ENCODE measurements at places on chromosomes 1 and 21.
A peak's percentile ranks its signal among the peaks of the same experiment; 100 is the strongest.

- no peak for ATAC-seq
Measured at GRCh38 chr1:29555043-29555620, 318.8 kb downstream of the PTPRU start.

DNA sequence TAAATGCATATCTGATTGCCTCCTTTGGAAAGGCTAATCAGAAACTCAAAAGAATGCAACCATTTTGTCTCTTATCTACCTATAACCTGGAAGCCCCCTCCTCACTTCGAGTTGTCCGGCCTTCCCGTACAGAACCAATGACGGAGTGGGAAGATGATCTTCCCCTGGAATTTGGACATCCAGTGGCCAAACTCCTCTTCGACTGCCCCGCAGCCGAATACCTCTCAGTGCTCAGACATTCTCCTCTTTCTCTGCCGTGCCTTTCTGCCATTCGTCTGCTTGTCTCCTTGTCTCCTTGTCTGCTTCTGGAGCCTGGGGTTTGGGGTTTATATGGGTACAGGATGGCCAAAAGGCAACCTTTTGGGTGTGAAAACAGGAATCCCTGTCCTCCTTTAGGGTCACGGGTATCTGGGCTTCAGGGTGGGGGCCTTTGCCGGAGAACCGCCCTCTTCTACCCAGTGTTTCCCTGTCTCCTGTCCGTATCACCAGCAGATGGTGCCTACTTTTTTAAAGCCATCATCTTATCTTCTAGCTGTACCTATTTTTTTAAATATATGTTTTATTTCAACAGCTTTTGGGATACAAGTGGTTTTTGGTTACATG lies 35.9 kb upstream of the RAB4A start:
- ATAC-seq = no peak

DNA sequence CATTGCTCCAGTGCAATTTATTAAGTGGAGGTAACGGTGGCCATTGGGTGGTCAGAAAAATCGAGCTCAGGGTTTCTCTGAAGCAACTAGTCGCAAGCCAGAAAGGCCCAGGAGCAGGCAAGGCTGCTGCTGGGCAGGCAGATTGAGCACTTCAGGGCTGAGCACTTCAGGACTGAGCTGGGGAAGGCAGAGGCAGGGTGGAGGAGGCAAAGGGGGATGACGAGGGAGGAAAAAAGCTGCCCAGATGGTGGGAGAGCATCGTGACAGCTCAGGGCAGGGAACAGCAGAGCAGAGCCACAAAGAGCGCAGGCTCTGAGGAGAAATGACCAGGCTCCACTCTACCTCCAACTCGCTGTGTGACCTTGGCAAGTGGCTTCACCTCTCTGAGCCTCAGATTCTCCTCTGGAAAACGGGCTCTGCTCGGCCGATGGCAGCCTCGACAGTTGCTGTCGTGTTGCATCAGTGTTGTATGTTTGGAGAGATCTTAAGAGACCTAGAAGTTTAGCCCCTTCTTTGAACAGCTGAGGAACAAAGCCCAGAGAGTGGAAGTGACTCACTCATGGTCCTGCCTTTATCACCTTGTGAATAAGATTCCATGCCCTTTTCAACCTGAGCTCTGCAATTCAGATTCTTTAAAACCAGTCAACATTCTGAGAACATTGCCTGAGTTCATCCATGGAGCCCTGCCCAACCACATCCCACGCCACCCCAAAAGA lies 141.4 kb downstream of the SYF2 start:
- peak; percentile 53 for ATAC-seq

DNA sequence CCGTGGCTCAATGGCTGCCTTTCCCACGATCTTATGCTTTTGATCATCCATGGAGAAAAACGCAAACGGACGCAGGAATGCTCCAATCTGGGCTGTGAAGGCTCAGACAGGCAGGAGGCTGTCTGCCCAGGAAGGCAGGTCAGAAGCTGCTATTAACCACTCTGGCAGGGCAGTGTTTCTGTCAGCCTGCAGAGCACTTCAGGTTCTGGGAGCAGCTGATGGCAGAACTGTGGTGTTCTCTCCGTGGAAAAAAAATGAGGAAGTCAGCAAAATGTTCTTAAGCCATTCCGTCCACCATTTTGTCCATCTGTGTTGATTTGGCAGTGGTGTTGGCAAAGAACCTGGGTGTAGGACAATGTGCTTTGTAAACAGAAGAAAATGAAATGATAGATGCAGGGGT lies 91.7 kb downstream of the SIM2 start:
- no peak for ATAC-seq

DNA sequence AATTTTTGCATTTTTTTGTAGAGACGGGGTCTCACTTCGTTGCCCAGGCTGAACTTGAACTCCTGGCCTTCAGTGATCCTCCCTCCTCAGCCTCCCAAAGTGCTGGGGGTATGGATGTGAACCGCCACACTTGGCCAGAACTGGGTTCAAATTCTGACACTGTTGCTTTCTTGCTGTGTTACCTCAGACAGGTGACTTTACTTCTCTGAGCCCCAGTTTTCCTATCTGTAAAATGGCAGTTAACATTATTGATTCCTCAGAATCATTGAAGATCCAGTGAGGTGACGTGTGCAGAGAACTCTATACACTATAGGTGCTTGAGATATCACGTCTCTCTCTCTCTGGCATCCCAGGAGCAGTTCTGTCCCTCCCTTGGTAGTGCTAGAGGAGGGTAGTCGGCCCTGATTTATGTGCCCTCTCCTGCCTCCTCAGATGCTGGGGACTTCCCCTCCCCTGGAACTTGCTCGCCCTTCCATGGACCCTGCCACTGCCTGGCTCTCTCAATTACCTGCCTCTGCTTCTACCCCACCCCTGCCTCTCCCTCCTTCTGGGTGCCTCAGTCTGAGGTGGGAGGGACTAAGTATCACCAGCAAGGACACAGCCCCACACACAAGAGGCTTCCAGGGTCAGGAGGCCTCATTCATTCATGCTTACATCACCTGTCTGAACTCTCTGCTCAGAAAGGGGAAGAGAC lies 2.8 kb upstream of the HPCA start:
- peak; percentile 67 for ATAC-seq

All from motor neuron (in vitro differentiated cells).